ENCODE measurements at places on chromosomes 3 and 15.

DNA sequence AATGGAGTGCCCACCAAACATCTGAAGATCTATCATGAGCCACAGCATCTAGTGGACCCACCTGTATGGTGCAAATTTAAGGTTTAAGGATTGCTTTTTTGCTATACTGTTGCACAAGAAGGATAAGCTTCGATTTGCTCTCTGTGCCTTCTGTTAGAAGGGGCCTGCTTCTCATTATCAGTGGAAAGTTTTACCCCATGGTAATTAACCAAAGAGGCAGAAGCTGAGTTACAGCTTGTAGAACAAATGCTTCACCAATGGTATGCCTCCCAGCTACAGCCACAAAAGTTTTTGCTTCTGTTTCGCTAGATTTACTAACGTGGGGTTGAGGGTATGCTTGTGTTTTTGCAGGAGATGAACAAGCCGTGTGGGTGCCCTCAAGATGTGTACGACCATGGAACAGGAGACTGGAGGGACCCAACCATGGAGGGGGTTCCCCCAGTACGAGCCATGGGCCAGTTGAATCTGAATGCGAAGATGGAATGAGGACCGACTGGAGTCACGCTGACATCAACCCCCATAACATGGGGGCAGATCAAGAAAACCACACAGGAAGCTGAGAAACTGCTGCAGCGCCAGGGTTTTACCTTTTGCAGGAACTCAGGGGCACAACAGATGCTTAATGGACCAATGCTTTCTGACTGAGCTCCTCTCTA lies 43.5 kb downstream of the ACAD9 start:
- DNase-seq: no peak

GRCh38 chr3:187136337-187136736 lies 3.0 kb downstream of the RPL39L start:
- no peak for DNase-seq

GRCh38 chr3:12840591-12841148 lies 695 bp downstream of the RPL32 start:
- DNase-seq: no peak

GRCh38 chr3:94406595-94406994 lies 343.7 kb downstream of the NSUN3 start:
- DNase-seq: no peak

- no peak for DNase-seq
Observed at GRCh38 chr3:18891641-18892040, 256.7 kb upstream of the KCNH8 start.

- no peak for DNase-seq
Observed at GRCh38 chr3:186216900-186217819, 108.3 kb upstream of the ETV5 start.

DNA sequence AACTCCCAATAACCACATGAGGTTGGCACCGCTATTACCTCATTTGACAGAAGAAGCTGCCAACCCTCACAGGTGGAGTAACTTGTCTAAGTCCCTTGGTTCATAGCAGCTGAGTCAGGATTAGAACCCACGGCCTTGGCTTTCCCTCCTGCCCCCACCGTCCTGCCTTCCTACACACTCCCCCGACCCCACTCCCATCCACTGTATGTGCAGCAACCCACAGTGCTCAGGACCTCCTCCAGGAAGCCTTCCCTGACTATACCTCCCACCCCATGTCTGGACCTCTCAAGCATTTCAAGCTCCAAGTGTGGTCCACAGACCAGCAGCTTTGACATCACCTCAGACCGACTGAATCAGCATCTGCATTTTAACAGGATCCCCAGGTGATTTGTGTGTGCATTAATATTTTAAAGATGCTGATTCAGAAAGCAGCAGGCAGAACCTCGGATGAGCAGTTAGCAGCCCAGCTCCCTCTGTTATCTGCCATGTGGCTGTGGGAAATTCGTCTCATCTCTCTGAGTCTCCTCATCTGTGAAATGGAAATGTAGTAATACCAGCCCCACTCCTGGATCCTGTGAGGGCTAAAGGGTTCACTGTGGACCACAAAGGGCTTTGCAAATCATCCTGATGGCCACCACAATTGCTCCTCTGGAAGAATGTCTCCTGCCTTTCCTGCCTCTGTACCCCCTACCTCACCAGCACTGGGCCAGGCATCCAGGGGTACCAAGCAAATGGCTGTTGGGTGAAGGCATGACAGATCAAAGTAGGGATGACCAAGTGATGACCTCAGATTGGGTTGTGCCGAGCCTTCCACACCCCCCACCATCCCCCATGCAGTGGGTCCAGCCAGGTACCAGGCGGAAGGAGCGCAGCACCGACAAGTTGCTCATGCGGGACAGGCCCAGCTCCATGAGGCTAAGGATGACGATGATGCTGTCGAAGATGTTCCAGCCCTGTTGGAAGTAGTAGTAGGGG lies 62.7 kb downstream of the SCN5A start:
- DNase-seq: no peak

GRCh38 chr3:108879915-108880314 lies 57.3 kb downstream of the TRAT1 start:
- DNase-seq: no peak

DNA sequence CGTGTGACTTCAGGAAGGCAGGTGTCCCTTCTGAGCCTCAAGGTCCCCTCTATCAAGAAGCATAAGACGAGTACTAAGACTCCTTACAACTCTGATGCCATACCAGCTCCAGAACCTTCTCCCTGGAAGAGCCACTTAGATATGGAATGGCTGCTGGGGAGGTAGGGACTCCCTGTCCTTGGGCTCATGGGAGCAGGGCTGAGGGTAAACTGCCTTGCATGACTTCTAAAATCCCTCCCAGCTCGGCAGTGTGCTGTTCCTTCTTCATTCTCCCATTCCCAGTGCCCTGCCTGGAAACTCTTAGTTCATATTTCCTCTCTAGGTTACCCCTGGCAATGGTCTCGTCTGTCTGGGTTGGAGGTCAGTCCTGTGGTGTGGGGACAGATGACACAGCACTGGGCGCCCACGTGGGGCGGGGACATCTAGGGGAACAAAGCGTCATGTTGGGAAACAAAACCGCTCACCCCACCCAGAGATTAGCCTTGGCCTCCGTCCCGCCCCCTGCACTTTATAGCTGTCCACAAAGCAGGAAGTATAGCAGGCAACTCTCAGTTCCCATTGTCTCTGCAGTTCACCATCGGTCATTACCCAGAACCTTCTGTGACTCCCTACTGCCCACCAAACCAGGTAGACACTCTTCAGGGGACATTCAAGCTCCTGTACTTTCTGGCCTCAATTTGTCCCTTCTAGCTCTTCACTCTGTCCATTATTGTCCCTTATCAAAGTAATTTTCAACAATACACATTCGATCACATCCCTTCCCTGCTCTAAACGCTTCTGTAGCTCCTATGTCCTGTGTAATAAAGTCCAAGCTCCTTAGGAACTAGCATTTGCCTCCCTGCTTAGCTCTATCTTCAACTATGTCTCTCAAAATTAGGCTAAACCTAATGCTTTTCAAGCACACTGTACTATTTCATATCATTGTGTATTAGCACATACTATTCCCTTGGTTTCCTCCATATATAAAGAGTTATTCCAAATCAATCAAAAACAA lies 73.8 kb downstream of the IQSEC1 start:
- no peak for DNase-seq

GRCh38 chr3:11154953-11155325 lies 646 bp downstream of the HRH1 start:
- DNase-seq: no peak

- no peak for DNase-seq
Observed at GRCh38 chr3:69747511-69748258, 8.4 kb downstream of the MITF start.

DNA sequence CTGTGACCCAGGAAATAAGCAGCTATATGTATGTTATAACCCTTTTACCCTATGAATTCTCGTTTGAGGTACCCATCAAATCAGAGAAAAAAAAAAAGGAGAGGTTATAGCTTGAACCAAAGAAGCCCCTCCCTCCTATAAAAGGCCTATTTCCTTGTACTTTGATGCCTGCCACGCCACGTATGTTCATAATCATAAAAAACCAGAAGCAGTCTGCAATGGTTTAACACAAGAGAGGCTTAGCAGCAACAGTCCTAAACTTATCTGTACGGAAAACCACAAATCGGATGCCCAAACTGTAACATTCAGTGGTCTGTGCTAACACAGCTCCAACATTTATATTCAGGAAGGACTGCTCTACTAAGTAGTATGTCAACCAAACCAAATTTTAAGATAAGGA lies 21.2 kb downstream of the CCR8 start:
- no peak for DNase-seq

DNA sequence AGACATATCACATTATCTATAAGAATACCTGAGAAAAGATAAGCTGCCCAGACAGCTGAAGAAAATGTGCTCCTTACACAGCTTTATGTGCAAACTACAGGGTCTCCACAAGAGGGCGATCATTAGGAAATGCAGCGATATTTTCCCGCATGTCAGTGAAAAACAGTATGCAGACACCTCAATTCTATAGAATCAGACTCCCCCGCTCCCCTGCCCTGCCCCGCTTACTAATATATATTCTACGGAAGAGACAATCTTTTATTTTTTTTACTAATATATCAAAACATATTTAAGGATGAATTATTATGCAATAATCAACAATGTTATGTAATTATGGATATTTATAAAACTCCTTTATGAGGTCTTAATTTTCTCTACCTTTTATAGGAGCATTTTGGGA lies 681.3 kb downstream of the ROBO1 start:
- peak; percentile 65 for DNase-seq

DNA sequence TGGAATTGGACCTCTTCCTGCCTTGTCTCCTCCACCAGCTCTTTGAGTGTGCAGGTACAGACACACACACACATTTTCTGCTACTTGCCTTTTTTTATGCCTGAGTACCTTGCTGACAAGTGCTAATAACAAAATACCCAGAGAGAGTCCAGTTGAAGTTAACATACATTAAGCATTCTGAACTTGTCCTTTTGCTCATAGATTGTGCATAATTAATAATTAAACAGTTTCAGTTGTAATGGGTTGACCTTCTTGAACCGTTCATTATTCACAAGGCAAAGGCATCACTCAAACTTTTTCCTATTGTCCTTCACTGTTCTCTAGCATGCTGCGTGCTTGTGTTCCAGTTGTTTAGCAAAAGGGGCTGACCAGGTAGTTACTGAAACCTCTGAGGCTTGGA lies 59.6 kb upstream of the SKOR1 start:
- no peak for DNase-seq

DNA sequence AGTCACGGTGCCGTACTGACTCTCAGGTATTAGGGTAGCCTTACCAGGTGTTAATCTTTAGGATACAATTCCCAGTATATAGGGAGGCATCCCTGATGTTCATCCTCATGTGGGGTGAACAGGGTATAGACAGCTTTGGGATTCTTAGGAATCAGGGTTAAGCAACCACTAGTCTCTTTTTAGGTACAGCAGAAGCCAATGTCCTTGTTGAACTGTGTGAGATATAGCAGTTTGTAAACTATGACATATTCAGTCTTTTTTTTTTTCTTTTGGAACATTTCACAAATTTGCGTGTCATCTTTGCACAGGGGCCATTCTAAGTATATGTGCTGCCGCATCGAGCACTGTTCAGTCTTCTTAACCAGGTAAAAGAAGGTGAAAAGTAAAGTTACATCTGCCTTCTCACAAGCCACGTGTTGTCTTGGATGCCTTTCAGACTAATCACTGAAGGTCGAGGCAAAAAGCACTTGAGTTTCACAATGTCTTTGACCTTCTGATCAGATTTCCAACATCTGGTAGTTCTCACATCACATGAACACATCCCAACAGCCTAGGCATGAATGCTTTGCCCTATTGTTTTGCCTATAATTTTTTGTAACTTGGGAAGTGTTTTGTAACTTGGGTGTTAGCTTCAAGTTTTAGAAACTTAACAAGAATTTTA lies 17.2 kb downstream of the TSEN2 start:
- DNase-seq: peak; percentile 62

DNA sequence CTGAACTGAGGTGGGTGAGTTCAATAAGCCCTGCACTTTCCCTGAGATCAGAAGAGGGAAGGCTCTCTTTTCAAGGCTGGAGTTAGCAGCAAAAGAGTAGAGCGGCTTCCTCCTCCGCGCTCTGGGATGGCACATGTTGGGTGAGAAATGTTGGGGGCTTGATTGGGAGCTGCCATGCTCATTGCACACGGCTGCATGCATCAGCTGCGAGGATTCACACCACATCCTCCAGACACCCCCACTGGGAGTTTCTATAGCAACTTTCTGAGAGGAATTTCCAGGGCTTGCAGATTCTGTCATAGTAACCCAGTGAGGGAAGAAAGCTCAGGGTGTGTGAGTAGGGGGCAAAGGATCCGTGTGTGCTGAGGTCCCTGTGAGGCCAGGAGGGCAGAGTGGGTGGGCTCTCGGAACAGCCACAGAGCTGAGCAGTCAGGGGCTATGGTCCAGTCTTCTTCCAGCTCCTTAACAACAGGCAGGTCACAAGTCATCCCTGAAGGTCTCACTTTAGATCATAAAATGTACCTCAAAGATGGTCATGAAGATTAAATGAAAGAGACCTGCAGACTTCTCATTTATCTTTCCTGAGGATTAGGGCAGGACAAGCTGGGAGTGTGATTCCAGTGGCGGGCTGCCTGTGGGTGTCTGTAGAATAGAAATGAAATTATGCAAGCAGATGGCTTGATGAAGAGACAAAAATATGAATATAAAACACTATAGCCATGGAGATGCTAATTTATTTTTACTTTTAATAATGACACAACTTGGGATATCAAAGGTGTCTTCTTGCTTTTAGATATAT lies 75.7 kb upstream of the CHRNA7 start:
- DNase-seq: no peak

DNA sequence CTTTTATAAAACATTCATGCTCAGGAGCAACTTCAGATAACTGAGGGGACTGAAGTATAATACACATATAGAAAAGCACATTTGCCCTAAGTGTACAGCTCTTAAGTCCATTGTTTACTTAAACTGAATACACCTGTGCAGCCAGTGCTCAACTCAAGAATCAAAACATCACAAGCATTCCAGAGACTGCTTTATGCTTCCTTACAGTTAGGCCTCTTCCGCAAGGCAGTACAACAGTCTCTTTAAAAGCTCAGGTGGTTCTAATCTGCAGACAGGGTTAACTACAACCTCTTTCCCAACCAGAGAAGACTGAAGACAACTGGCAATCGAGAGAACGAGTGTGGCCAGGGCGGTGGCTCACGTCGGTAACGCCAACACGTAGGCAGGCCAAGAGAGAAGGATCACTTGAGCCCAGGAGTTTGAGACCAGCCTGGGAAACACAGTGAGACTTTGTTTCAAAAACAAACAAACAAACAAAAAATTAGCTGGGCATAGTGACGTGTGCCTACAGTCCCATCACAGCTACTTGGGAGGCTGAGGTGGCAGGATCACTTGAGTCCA lies 16.9 kb downstream of the MCCC1 start:
- no peak for DNase-seq

GRCh38 chr3:183254487-183255347 lies 1.7 kb downstream of the B3GNT5 start:
- DNase-seq: no peak

- DNase-seq: no peak
Observed at GRCh38 chr15:74243431-74243830, 7.3 kb downstream of the CCDC33 start.

DNA sequence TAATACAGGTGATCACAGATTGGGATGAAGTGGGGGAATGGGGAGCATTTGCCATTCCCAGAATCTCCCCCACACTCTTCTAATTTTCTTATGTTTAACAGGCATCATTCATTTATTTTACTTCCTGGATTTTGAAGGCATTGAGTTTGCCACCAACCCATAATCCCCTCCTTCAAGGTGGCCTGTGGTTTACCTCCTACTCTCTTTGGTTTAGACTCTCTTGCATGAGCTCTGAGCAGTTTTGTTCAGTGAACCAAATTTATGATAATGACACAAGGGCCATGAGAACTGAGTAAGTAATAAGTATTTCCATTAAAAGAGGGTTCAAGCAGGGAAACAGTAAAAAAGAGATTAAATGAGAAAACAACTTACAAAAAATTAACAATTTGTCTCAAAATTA lies 703.1 kb upstream of the CFAP20DC start:
- no peak for DNase-seq

GRCh38 chr3:97010881-97011657 lies 196.7 kb downstream of the EPHA6 start:
- DNase-seq: no peak
